Hematopoietic multipotent progenitor cell treated with erythropoietin and hydrocortisone succinate and interleukin-3 and kit ligand, for 4 days (in vitro differentiated cells): ENCODE measurements at places on chromosomes 1 and 21.

GRCh38 chr1:242448910-242449645, 75.4 kb downstream of the PLD5 start:
- DNase-seq, result no peak

- no peak for DNase-seq
These were observed 40.2 kb upstream of the SIPA1L2 start for GRCh38 chr1:232669981-232670747.

- DNase-seq, result no peak
These were observed 984.6 kb downstream of the ADGRL2 start for GRCh38 chr1:82785268-82785790.

DNA sequence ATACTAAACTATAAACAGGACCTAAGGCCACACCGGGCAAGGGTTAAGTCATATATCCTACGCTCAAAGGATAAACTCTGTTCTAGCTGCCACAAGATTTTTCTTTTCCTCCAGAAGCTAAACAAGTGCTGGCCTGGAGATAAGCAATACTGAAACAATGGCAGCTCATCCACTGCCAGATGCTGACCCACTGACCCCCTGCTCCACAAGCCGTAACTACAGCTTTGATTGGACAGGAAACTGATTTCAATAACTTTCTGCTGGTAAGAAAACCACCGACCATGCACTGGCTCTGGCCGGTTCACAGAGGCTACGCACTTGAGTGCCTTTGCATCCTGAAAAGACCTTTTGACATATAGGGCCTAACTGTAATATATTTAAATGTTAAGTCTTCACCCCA, 51.3 kb upstream of the PLA2G2C start:
- no peak for DNase-seq

- no peak for DNase-seq
These were observed 79.2 kb upstream of the SAMD11 start for GRCh38 chr1:844472-845026.

DNA sequence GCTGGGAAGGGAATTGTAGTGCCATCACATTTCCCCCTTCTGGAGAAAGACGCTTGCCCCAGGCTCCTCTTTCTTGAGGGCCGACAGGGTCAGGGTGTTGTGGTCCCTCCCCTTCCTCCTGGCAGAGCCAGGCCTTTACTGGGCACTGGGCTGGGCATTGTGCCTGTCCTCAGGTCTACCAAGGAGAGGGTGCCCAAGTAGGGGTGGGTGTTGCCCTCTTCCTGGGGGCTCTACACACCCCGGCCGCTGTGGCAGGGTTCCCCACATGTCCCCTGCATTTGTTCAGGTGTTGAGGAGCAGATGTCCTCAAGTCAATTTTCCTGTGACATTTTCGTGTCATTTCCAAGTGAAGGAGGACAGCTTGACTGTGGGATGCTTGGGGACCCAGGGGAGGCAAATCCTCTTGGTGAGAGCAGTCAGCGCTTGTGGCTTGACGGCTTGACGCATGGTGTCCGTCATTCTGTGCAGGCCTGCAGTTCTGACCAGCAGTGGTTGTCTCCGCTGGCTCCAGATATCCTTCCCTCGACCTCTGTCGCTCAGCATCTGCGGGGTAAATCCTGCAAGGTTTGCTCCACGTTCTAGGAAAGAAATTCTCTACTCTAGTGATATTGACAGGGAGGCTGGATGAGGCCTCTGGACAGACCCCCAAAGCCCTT, 181.9 kb upstream of the VAMP3 start:
- no peak for DNase-seq

DNA sequence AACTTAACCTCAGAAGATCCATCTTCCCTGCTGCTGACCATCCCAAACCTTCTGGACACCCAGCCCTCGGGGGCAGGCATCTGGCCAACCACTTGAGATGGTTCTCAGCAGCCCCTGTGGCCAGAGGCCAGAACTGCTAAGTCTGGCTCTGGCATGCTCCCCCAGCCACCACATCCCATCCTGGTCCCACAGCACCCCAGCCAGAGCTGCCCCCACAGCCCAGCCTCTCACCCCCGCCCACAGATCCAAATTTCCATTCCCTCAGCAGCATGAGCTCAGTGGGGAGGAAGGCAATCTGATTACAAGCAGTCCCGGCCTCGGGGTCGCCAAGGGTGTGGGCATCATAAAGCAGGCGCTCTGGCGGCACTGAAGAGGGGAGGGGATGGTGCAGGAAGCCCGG, 45.6 kb downstream of the GLIS1 start:
- no peak for DNase-seq

GRCh38 chr21:38179511-38179910, 77.3 kb upstream of the KCNJ15 start:
- DNase-seq, result no peak

- DNase-seq, result no peak
These were observed 28.5 kb upstream of the USP24 start for GRCh38 chr1:55243655-55244054.

DNA sequence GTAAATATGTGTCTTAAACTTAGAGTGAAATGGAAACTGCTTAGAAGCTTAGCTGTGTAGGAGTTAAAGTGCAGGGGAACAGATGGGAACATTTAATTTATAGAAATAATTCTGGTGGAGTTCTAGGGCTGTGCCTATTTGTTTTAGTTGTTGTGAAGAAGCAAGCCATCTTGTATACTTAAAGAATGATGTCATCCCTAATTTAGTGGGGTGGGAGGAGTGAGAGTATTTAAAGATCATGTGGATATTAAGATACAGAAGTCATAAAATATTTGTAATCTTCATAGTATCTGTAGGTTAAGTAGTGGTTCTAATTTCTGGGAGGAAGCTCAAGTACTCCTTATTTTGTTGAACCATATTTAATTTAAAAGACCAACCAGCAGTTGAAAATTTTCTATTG, 41.5 kb downstream of the BACH1 start:
- DNase-seq, result no peak

DNA sequence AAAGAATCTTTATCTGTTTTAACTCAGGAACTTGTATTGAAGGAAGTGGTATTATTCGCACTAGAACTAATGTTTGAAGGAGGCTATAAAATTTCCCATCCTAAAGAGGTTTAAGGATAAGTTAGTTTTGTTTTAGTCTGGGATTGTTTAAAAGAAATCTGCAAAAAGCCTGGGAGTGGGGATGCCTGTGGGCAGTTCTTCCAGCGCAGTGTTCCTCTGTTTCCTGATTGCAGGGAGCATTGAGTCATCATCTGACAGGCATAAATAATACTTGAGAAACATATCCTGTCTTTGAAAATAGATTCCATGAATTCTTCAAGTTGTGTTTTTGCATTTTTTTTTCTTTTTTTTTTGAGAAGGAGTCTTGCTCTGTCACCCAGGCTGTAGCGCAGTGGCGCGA, 350.8 kb upstream of the PTBP2 start:
- no peak for DNase-seq

GRCh38 chr1:208205216-208206013, 38.8 kb downstream of the PLXNA2 start:
- no peak for DNase-seq

DNA sequence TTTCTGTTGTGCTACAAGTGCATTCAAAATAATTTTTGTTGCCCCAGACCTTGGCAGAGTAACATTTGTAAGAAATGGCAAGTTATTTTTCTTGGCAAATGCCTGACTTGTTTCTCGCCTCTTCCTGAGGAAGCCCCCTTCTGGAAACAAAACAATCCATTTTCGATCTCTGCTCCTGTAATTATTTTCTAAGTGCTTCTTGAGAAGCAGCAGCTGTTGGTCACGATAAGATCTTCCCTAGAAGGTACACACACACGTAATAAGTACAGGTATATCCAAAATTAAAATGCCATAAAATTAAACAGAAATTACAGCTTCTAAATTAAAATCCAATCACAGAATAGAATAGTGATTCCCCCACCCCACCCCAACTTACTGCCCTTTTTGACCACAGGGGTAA, 47.3 kb downstream of the LPGAT1 start:
- DNase-seq, result no peak

GRCh38 chr1:168195199-168196135, 16.7 kb downstream of the TIPRL start:
- DNase-seq, result peak; percentile 39

DNA sequence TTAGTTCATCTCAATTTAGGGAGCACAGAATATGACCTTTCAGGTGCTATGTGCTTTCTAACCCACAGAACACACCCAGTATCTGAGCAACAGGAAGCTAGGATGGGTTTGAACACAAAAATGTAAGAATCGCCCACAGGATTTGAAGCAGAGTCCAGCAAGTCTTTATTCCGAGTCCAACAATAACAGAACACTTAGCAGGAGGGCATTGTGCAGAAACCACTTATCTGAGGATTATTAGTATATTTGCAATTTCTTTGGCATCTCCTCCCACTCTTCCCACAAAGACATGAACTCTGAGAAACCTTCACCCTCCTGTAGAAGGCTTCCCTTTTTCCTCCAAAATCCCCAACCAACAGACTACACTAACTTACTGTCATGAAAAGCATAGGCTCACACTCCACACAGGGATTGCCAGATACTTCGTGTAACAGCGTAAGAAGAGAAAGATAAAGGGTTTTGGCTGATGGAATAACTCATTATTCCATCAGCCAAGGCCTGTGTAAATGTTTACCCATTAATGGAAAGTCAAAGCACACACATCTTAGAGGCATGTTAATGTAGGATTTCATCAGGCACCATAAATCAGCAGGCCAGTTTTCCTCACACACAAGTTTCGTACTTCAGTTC, 16.1 kb downstream of the SIPA1L2 start:
- no peak for DNase-seq

- peak; percentile 36 for DNase-seq
These were observed 394.8 kb downstream of the PRDM2 start for GRCh38 chr1:14094611-14095400.

GRCh38 chr1:23194119-23194984, 22.9 kb downstream of the HTR1D start:
- no peak for DNase-seq

DNA sequence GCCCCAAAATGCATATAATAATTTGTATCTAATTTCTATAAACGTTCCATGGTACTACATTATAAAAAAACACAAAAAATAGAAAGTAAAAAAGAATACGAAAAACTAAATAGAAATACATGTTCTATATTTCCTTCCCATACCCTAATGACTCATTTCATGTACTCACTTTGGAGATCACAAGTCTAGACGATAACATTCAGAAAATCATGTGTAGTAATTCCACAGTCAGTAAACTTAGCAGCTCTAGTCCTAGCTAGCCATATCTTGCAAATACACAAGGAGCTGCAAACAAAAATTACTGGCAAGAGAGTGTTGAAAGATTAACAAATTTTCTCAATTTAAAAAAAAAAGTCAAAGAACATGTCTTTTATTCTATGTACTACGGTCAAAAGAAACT, 1.4 kb downstream of the GOLPH3L start:
- peak; percentile 20 for DNase-seq

DNA sequence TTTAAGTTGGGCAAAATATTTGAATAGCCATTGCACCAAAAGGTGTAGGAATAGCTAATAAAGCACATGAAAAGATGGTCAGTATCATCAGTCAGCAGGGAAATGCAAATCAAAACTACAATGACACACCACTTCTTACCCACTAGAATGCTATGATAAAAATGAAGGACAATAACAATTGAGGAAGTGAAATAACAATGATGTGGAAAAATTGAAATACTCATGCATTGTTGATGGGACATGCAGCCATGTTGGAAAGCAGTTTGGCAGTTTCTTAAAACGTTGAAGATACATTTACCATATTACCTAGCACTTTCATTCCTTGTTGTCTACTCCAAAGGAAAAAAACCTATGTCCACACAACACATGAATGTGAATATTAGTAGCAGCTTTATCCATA, 28.4 kb downstream of the HSD3B1 start:
- no peak for DNase-seq

DNA sequence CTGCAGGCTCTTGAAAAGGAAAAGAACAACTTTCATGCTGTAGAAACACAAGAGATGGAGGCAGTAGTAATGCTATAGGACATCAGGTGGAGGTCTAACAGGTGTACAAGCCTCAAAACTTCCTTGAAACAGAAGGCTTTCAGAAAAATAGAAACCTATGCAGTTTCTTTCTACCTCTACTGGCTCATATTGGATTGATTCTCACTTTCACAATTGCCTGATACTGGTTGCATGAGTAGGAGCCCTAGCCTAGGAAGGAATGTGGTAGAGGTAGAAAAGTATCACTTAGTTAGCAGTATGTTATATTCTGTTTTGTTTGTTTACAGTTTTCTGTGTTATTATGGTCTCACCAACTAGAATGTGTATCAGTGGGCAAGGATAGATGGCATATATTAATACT, 175.4 kb upstream of the GORAB start:
- DNase-seq, result no peak

DNA sequence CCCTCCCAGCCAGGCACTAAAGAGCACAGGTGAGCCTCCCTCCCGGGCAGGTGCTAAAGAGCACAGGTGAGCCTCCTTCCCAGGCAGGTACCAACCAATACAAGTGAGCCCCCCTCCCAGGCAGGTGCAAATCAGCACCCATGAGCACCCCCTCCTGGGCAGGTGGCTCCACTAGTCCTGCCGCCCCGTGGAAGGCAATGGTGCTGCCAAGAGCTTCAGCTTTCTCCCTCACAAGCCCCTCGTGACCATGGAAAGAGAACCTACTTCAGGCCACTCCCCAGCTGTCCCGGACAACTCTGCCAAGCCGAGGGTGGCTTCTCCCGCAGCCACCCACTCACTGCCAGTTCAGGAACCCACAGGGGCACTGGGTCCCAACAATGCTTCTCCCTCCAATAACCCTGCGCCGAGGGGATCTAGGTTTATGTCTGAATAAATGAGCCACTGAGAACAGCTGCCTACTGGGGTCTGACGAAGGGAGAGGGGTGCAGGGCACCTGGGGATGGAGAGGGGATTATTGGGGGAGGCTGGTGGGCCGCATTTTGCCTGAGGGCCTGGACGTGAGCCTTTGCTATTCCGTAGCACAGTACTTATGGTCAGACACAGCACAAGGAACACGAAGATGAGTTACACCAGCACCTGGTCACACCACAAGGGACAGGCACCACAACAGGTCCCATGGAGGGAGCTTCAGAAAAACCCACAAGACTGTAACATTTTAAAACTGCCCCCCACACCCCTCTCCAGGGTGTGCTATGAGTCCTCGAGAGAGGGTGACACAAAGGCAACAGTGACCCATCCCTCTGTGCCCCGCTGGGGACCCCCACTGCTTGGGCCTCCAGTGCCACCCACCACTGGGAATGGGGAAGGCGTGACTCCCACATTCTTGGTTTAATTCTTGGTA, 46.3 kb downstream of the PRDM15 start:
- no peak for DNase-seq

GRCh38 chr1:30404341-30404740, 319.0 kb downstream of the MATN1 start:
- DNase-seq, result no peak

GRCh38 chr1:55987491-55988249, 591.7 kb downstream of the PLPP3 start:
- DNase-seq, result peak; percentile 65

DNA sequence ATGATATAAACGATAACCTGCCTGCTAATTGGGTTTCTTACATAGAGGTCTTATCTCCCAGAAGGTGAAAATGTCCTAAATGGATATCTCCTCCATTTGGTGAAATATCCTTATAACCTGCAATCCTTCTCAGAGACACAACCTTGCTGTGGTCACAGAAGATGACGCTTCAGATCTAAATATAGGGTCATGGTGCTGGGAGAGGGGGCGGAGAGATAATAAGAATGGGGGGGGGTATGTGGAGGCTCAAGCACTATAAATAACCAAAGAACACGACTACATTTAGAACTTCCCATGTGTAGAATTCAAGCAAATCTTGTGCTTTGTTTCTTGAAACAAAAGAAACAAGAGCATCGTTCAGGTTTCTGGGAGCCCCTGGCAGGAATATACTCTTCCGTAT, 260.6 kb upstream of the ESRRG start:
- no peak for DNase-seq
